ENCODE measurements at places on chromosomes 5 and 9. TPM values are rescaled to one million over a fixed set of nuclear protein-coding genes. Genes with fewer than 3 reads are reported as not detected.

S1PR3 gene
- 184 TPM for total RNA-seq

FGF18 gene
- total RNA-seq = 0.86 TPM

CDH12 gene
- total RNA-seq = not detected

PLPP7 gene
- total RNA-seq = 13.3 TPM

GFRA3 gene
- 4.7 TPM for total RNA-seq

IL4 gene
- not detected for total RNA-seq

RAB3C gene
- total RNA-seq = 4.6 TPM

NCS1 gene
- total RNA-seq = 105 TPM

PCDHGA6 gene
- total RNA-seq = 6.8 TPM

MAML1 gene
- total RNA-seq = 21.4 TPM

DNA sequence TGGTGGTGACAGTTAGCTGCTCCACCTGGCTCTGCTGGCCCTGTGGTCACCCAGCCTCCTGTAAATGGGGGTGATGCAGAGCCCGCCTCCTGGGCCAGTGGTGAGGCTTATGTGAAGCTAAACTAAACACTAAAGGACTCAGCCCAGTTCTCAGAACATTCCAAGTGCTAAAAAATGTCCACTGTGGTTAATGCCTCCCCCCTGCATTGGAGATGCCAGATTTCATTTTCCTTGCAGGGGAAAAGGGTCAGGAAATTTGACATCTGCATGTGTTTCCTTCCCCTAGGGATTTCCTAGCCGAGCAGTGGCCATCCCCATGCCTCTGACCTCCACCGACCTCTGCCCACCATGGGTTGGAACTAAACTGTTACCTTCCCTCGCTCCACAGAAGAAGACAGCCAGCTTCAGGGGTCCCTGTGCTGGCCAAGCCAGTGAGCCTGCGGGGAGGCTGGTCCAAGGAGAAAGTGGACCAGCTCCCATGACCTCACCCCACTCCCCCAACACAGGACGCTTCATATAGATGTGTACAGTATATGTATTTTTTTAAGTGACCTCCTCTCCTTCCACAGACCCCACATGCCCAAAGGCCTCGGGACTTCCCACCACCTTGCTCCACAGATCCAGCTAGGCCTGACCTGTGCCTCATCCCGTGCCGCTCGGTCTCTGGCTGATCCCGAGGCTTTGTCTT is 13.0 kb downstream of the CD74 start:
- no peak overlapping the region for H3K27ac ChIP-seq
- peaks cover 3% of the 10 kb centered on the region for H3K4me1 ChIP-seq
- H3K4me3 ChIP-seq = no peak overlapping the region
- peaks cover 44% of the 10 kb centered on the region for H3K36me3 ChIP-seq
- no peak for DNase-seq
- H3K27me3 ChIP-seq = no peaks in the 10 kb centered on the region

GRCh38 chr9:117097761-117098160 is 317.1 kb downstream of the ASTN2 start:
- H3K36me3 ChIP-seq = no peaks in the 10 kb centered on the region
- no peak overlapping the region for H3K4me3 ChIP-seq
- H3K27ac ChIP-seq = no peak overlapping the region
- H3K4me1 ChIP-seq = peaks cover 15% of the 10 kb centered on the region

DNA sequence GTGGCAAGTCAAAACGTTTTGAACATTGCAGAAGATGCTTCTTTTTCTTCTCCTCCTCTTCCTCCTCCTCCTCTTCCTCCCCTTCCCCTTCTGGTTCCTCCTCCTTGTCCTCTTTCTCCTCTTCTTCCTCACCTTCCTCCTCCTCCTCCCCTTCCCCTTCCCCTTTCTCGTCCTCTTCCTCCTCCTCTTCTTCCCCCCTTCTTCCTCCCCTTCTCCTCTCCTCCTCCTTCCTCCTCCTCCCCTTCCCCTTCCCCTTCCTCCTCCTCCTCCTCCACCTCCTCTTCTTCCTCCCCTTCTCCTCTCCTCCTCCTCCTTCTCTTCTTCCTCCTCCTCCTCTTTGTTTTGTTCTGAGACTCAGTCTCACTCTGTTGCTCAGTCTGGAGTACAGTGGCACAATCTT is 167.0 kb upstream of the SV2C start:
- no peaks in the 10 kb centered on the region for H3K27me3 ChIP-seq
- no peak for DNase-seq
- no peaks in the 10 kb centered on the region for H3K36me3 ChIP-seq
- no peak overlapping the region for H3K4me3 ChIP-seq
- H3K27ac ChIP-seq = no peak overlapping the region

DNA sequence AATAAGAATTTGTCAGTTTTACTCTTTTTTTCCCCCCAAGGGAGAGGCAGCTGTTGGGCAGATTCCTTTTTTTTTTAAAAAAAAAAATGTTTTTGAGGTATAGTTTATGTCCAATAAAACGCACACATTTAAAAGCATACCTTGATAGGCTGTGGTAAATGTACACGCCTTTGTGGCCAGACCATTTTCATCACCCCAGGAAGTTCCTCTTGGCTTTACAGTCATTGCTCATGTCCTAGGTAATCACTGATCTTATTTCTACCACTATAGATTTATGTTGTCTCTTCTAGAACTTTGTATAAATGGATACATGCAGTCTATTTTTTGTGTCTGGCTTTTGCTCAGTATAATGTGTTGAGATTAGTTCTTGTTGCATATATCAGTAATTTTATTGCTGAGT is 9.8 kb downstream of the SUB1 start:
- peaks cover 83% of the 10 kb centered on the region for H3K36me3 ChIP-seq
- no peak overlapping the region for H3K4me3 ChIP-seq
- H3K27ac ChIP-seq = no peak overlapping the region
- DNase-seq = no peak
- no peaks in the 10 kb centered on the region for H3K27me3 ChIP-seq

GRCh38 chr9:29625292-29625731 is 2052.0 kb upstream of the C9orf72 start:
- no peak overlapping the region for H3K27ac ChIP-seq
- H3K36me3 ChIP-seq = no peaks in the 10 kb centered on the region
- no peaks in the 10 kb centered on the region for H3K27me3 ChIP-seq
- DNase-seq = no peak
- no peak overlapping the region for H3K4me3 ChIP-seq
- no peaks in the 10 kb centered on the region for H3K4me1 ChIP-seq

DNA sequence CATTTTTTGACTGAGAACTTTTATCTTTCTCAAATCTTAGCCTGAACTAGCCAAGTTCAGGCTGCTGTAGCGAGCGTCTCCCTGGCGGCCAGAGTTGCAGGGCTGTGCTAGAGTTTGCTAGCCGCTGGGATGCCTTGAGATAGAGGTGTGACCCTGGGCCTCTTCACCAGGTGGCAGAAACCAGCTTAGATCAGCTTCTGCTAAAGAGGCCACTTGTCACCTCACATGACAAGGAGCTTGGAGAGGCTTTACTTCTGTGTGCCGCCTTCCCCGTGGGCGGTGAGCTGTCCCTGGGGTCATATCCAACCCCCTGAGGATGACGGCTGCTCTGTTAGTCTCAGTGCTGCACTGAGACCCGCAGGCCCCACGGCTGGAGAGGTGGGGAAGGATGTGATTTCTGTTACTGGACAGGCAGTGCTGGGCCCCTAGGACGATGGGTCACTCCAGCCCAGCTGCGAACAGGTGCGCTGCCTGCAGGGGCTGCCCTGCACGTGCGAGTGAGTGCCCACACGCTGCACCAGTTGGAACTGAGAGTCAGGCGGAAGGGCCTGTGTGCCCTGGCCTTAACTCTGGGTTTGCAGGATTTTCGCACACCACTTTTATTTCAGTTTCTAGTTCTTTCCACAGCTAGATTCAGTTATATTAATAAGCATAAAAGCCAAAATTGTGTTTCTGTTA is 63.8 kb downstream of the EHMT1 start:
- no peaks in the 10 kb centered on the region for H3K27me3 ChIP-seq
- H3K36me3 ChIP-seq = no peaks in the 10 kb centered on the region
- no peak overlapping the region for H3K27ac ChIP-seq

DNA sequence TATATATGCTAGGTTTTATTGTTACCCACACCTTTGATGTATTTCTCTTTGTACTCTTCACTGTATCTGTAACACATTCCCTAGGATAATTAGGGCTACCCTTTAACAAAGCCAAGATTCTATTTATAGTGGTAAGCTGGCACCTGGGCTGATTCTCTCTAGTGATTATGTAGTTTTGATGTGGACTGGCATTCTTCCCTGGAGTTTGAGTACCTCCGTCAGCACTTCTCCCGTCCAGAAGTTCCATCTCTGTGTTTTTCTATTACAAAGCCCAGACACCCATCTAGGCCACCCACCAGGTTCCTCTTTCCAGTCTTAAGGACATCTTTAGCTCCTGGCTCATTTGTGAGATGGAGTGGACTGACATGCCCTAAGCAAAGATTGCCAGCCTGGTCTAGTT is 55.9 kb upstream of the CDKN2B start:
- H3K4me1 ChIP-seq = peaks cover 8% of the 10 kb centered on the region
- no peaks in the 10 kb centered on the region for H3K36me3 ChIP-seq
- H3K27ac ChIP-seq = no peak overlapping the region
- no peak overlapping the region for H3K4me3 ChIP-seq
- peak; percentile 55 for DNase-seq

DNA sequence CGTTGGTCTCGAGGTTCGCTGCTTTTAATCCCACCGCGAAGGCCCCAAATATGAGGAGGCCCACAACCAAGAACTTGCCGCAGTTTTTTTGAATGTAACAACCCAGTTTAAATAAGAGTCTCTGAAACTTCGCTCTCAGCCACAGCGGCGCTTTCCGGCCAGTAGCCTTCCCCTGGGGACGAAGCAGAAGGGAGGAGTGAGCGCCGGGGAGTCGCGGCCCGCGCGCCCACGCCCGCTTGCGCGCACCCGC is 10.4 kb downstream of the PTCH1 start:
- H3K4me3 ChIP-seq = peak overlapping the region; percentile 80
- H3K27ac ChIP-seq = peak overlapping the region; percentile 87
- no peaks in the 10 kb centered on the region for H3K36me3 ChIP-seq
- H3K27me3 ChIP-seq = no peaks in the 10 kb centered on the region
- peaks cover 33% of the 10 kb centered on the region for H3K4me1 ChIP-seq

- peaks cover 33% of the 10 kb centered on the region for H3K4me1 ChIP-seq
- no peak overlapping the region for H3K4me3 ChIP-seq
- H3K27ac ChIP-seq = peak overlapping the region; percentile 46
- peaks cover 68% of the 10 kb centered on the region for H3K36me3 ChIP-seq
- H3K27me3 ChIP-seq = no peaks in the 10 kb centered on the region
Observed at GRCh38 chr9:35736201-35736633, 3.8 kb downstream of the CREB3 start.

DNA sequence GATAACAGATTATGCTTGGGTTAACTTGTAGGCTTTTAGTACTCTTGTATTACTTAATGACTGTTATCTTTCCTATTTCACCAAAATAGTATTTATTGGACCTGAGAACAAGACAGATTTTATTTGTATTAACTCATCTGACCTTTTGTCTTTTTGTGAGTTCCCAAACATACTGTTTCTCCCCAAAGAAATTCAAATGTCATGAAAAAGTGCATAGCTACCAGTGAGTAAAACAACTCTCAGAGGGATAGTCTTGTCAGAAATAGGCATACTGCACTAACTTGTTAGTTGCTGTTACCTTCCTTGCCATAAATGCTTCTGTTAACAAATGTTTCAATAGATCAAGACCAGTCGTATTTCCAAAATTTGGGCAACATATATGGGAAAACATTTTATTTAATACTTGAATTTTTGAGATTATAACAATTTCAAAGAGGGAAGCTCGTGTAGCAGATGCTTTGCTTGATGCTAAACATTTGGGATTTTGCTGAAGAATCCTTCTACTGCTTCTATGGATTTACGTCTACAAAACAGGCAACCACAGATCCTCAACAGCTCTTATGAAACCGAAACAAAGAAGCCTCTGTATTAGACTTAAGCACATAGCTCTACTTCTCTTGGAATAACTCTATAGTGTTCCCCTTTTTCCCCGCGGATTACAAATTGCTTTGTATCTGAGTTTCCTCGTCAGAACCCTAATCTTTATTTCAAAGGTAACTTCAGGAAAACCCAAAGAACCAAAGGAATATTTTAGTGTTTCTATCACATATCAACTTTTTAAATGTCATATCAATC is 248.8 kb downstream of the MCTP1 start:
- DNase-seq = no peak
- no peaks in the 10 kb centered on the region for H3K27me3 ChIP-seq
- no peak overlapping the region for H3K27ac ChIP-seq
- no peaks in the 10 kb centered on the region for H3K36me3 ChIP-seq

DNA sequence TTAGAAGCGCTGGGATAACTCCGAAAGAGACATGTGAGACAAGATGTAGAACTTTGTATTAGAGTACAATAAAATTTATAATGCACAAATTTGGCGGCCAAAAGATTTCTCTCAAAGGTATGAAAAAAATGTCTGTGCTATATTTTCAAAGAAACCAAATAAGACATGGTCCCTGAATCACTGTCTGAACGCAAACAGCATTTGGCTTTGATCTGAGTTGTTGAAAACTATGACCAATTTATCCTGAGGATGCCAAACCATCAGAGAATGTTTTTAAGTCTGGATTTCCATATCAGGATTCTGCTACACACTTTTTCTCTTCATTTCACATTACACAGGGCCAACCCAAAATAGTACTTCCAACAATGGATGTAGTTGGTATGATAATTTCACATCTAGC is 9.9 kb upstream of the GLIS3 start:
- no peak overlapping the region for H3K4me3 ChIP-seq
- no peaks in the 10 kb centered on the region for H3K36me3 ChIP-seq
- DNase-seq = no peak
- H3K27ac ChIP-seq = no peak overlapping the region
- H3K4me1 ChIP-seq = no peaks in the 10 kb centered on the region

DNA sequence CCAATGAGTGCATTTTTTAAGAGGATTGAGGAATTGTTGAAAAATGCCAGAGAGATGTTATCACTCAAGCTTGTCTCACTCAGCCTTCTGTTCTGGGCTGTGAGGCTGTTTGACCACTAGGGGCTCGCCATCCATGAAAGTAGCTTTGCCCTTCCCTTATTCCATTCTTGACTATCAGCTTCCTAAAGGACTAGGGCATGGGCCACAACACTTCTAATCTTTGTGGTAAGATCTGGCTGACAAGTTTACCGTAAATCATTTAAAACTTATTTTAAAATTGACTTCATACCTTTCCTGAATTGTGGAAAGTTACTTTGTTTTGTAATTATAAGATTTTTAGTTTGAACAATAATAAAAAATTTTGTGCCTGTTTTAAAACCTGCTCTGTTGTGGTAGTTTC is 49.5 kb downstream of the TJP2 start:
- DNase-seq = no peak
- peaks cover 8% of the 10 kb centered on the region for H3K4me1 ChIP-seq
- H3K27ac ChIP-seq = no peak overlapping the region
- H3K27me3 ChIP-seq = no peaks in the 10 kb centered on the region
- H3K36me3 ChIP-seq = peaks cover 55% of the 10 kb centered on the region

GRCh38 chr9:95085036-95085770 is 232.3 kb downstream of the FANCC start:
- H3K27ac ChIP-seq = peak overlapping the region; percentile 86
- H3K36me3 ChIP-seq = peaks cover 72% of the 10 kb centered on the region
- H3K27me3 ChIP-seq = no peaks in the 10 kb centered on the region
- DNase-seq = no peak
- no peak overlapping the region for H3K4me3 ChIP-seq
- peaks cover 100% of the 10 kb centered on the region for H3K4me1 ChIP-seq

- no peaks in the 10 kb centered on the region for H3K36me3 ChIP-seq
- H3K27ac ChIP-seq = no peak overlapping the region
- H3K4me3 ChIP-seq = no peak overlapping the region
- H3K4me1 ChIP-seq = no peaks in the 10 kb centered on the region
- no peaks in the 10 kb centered on the region for H3K27me3 ChIP-seq
Observed at GRCh38 chr9:110785166-110785565, 116.6 kb downstream of the MUSK start.

Measured in esophagus muscularis mucosa (tissue), 4 donors.